BE2C (cell line): ENCODE measurements at places on chromosomes 1 and 21.

GRCh38 chr1:234839663-234840062 is 229.7 kb upstream of the IRF2BP2 start:
- no peak for DNase-seq

GRCh38 chr1:9356021-9356420 is 63.3 kb downstream of the SPSB1 start:
- no peak for DNase-seq

DNA sequence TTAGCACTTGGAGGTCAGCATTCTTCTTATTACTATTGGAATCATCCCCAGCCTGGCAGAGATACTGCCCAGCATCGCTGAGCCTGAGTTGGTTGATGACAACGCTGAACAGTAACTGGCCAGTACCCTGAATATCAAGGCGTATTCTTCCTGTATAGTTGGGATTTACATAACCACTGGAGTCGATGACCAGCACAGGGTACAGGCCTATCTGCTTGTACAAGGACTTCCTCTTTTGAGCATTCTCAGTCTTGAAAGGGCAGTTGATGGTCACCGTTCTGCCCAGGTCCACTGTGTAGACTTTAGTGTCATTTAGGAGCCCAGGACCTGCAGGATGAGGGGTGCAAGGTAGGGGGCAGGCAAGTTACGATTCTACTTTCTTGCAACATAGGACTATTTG is 8.8 kb downstream of the PIGR start:
- no peak for DNase-seq

- DNase-seq: no peak
Observed at GRCh38 chr1:1895060-1895418, 4.2 kb upstream of the GNB1 start.

DNA sequence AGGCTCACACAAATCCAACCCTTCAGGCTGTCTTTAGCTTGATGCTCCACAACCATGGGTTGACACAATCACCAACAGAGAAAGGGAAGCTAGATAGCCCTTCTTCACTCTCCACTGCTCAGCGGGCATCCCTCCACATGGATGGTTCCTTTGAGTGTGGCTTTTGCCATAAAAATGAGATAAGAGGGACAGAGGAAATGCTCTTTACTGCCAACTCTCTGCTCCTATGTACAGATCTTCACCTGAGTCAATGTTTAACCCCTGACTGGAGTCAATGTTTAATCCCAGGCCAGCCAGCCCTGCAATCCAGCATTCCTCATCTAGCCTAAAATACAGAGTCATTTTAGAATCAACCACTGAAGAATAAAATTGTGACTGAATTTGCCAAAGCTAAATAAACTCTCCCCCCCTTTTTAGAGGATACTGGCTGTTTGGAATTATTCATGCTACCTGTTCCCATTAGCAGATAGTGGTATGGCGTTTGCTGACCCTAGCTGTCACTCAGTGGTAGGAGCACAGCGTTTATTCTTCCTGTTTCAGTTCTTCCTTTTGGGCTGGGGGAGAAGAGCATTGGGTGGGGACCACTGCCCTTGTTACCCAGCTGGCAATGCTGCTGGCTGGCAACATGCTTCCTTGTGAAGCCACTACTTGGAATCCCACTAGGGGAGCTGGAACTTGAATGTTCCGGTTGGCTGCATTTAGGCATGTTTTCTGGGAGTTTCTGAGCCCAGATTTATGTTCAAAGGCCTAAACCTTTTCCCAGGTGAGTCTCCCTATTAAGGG is 5.2 kb upstream of the PIGR start:
- no peak for DNase-seq

DNA sequence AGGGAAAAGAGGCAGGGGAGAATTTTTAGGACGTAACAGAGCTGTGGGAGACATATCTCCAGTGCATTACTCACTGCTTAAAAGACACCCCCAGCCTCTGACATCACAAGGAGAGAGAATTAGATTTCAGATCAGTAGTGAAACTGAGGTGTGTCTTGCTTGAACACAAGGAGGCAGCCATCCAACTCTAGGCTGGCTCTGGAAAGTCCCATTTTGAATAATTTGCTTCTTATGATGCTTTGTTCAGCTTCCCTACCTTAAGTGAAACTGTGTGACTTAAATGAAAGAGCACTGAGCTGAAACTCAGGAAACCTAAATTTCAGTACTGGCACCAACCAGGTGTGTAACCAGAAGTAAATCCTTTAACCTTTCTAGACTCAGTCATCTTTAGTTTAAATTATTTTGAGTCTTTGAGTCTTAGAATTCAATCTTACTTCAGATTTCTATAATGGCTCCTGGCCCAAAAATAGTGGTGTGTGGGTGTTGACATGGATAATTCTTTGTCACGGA is 251.6 kb upstream of the SGIP1 start:
- no peak for DNase-seq

- no peak for DNase-seq
Observed at GRCh38 chr1:185441605-185442004, 124.6 kb upstream of the IVNS1ABP start.
